Activated effector memory CD4-positive, alpha-beta T cell treated with anti-CD3 and anti-CD28 coated beads, Interleukin-2, amount 50 U/mL, for 16 hours (primary cell): ENCODE measurements at places on chromosomes 12 and 14.
A peak's percentile ranks its signal among the peaks of the same experiment; 100 is the strongest.

- DNase-seq: no peak
These were observed 27.1 kb downstream of the GALNT4 start for GRCh38 chr12:89497467-89497866.

GRCh38 chr14:104689109-104689880 is at the start of gene INF2:
INF2 (plus strand) TSS chr14:104689618; CDS start chr14:104701366, 11,748 bp downstream.
- peak; percentile 82 for DNase-seq

- no peak for DNase-seq
These were observed 637.8 kb downstream of the DIO2 start for GRCh38 chr14:79573486-79573885.

- no peak for DNase-seq
These were observed 11.3 kb downstream of the LRRC74A start for GRCh38 chr14:76837524-76837923.

GRCh38 chr12:1883513-1883912 is 34.9 kb downstream of the CACNA2D4 start:
- no peak for DNase-seq

- no peak for DNase-seq
These were observed 2.4 kb upstream of the CALCOCO1 start for GRCh38 chr12:53729644-53730043.

GRCh38 chr12:48592591-48593086 is 22.8 kb upstream of the LALBA start:
- no peak for DNase-seq

GRCh38 chr12:122790393-122791075 is 16.2 kb downstream of the CCDC62 start:
- no peak for DNase-seq

GRCh38 chr12:93857279-93857938 is 180.2 kb downstream of the CRADD start:
- DNase-seq: no peak

GRCh38 chr12:110203546-110203945 is 77.5 kb upstream of the ATP2A2 start:
- DNase-seq: no peak

DNA sequence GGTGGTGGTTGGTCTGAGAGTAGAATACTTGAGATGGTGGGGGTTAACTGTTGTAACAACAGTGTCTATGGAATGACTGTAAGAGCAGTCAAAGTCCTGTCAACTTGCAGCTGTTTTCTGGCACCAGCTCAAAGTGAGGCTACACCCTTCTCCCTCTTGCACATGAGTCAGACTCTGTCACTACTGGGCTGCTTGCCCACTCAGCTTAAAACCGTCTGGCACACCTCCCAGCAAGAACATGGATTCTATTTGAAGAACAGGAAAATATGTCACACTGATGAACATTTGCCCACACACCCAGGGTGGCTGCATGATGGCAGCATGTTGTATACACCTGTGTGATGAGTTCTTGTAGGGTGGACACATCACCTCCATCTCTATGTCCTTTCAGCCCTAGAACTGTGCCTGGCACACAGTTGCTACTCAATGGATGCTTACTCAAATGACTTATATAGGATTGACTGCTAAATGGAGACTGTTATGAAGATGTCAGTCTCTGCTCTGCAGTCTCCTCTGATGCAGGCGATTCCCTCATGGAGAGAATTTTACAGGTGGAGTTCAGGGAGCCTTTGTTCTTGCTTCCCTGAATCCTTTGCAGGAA is 19.3 kb upstream of the SERPINA6 start:
- peak; percentile 70 for DNase-seq

DNA sequence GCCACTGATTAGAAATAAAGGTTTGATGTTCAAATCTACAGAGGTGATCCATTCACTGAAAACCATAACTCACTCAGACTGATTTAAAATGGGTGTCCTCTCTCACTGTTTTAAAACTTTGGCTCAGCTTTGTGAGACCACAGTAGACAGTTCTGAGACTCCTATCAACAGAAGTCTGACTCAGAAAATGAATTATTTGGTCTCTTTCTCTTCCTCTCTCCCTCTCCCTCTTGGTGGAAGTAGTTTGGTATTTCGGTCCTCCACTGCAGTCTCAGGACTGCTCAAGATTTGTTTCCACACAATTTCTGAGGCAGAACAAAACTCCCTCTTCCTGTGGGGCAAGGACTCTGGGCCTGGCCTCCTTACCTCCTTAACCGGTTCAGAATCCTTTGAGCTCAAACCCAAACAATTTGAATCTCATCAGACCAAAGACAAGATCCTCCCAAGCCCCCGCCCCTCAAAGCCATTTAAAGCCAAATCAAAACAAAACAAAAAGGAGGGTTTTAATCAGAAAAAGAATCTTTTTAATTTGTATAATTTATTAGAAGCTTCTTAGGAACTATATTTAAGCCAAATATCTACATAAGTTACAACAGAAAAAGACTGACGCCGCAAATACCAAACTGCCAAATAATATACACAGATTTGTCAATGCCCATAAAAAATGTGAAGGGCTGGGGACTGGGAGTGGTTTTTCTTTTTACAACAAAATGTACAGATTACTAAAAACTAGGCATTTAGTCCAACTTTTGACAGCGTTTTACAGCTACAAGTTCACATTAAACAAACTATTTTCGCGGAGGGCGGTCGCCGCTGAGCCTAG is 3.9 kb downstream of the NKX2-1 start:
- DNase-seq: no peak

GRCh38 chr12:132186857-132187620 is 42.8 kb downstream of the NOC4L start:
- DNase-seq: no peak

DNA sequence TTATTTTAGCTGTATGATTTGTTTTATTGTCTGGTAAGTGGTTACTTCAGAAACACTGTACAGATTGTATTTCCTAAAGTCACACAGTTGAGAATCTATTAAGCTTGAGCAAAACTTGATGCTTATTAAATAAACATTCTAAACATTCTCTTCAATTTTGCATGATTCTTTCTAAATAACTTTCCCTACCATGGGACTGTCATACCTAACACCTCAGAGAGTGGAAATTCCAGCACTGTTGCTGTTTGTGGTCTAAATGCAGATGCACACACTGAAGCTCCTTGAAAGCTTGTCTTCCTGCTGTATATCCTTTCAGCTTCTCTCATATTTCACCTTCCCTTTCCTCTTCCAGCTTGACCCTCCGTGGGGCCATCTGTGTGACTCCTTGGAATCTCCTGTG is 392.0 kb downstream of the LRIG3 start:
- DNase-seq: no peak

DNA sequence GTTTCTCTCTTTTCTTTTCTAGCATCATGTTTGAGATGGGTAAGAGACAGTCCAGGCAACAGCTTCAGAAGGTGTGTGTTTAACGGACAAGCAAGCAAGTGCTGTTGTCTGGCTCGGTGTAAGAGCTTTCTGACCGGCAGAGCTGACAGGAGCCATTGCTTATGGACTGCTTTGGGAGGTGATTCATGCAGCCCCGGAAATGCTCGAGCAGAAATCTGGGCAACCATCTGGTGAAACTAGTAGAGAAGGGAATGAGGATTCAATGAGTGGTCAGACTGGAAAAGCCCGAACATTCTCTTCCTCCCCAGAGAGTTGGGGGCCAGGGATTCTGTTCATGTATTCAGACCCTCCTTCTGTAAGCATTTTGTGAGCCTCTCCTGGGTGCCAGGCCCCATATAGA is 24.4 kb downstream of the TUNAR start:
- no peak for DNase-seq

- no peak for DNase-seq
These were observed 20.9 kb downstream of the OAS2 start for GRCh38 chr12:112998987-112999767.

- DNase-seq: no peak
These were observed 786 bp upstream of the PFKM start for GRCh38 chr12:48118284-48118871.

DNA sequence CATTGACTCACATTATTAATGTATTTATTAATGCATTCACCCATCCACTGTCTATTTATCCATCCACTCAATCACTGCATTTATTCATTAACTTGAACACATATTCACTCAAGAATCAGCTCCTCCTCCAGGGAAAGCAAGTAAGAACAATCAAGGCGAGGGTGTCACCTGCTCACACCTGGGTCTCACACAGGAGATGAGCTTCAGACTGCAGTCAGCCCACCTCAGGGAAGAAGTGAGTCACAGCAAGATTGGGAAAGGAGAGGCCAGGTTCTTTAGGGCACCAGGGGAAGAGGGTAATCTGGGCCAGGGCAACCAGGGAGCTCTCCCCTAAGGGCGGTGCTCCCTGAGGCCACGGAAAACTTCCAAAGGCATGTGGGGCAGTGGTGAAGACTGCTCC is 367.3 kb downstream of the BCL11B start:
- no peak for DNase-seq

GRCh38 chr14:69913686-69914085 is 34.5 kb downstream of the SMOC1 start:
- no peak for DNase-seq

GRCh38 chr14:105411017-105411941 is 8.3 kb upstream of the MTA1 start:
- DNase-seq: no peak

DNA sequence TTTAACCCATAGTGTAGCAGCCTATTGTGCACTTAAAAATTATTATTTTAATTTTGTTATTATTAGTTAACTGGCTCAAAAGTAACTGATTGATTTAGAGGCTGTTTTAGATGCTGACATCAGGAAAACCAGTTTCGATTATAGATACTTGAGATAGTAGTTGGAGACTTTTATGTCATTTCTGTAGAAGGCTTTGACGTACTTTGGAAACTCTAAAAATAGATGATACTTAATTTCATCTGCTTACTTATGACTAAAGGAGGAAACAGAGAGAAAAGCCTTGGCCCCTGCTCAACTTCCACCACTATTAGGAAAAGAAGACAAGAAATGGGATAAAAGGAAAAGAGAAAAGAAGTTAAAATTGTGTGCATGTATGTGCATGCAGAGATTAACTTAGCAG is 219.3 kb upstream of the HMGA2 start:
- no peak for DNase-seq

DNA sequence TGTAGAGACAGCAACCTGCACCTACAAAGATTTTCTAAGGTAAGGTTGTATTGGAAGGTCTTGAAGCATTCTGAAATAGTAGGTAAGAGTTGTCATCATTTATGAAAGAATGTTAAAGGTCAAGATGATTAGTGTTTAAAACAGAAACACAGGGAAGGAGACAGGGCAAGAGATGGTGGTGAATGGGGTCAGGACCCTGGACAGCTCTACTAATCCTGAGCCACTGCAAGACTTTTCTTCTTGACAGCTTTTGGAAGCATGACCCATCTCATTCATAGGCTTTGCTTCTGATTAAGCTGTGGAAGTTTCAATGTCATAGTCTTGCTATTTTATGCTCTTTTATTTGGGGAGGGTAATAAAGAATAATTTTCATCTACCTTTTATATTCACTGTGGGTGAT is 75.5 kb upstream of the CAND1 start:
- DNase-seq: no peak

- no peak for DNase-seq
These were observed 981.4 kb downstream of the BCL11B start for GRCh38 chr14:98290596-98290995.

DNA sequence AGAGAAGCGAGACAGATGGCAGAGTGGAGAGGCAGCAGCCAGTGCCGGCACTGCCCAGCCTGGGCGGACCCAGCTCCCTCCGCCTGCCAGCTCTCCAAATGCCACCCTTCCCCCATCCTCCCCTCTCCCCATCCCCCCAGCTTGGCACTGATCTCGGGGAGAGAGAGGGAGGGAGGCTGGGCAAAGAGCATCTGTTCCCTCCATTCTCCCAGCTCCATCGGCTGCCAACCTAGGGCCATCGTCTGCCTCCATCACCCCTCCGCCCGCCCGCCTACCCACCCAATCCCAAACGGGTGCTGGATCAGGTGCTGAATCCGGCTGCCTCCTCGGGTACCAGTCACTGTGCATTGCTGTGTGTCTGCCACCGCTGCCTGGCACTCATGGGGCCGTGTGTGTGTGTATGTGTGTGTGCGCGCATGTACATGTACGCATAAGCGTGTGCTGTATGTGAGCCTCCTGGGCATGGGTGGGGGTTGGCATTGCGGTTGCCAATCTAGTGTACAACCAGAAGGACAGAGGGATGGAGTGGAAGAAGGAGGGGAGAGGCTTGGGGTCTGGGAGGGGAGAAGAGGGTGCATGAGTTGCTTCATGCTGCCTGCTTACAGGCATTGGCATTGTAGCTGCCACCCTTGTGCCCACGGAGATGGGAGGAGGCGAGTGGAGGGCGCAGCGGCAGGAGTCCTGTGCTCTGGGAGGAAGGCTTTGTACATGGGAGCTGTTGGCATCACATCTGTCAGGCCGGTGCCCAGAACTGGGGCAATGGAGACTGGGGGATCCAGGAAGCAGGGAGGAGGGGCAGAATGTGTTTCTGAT is 38.4 kb downstream of the ZFHX2 start:
- DNase-seq: no peak

DNA sequence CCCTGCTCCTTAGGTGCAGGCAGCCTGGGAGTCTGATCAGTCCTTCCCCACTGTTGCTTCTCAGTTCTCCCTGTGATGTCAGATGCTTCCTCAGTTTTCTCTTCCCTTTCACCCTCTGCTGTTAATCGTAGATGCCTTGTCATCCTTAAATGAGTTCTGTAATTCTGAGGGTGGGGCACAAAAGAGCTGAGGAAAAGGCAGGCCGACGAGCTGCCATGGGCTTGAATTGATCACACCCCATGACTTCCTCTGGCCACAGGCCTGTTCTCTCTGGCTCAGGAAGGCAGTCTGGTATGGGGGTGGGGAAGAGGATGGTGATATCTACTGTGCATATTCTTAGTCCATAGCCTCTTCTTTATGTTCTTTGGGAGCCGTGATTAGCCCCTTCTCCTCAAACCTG is 5.2 kb upstream of the AP1G2 start:
- peak; percentile 30 for DNase-seq

DNA sequence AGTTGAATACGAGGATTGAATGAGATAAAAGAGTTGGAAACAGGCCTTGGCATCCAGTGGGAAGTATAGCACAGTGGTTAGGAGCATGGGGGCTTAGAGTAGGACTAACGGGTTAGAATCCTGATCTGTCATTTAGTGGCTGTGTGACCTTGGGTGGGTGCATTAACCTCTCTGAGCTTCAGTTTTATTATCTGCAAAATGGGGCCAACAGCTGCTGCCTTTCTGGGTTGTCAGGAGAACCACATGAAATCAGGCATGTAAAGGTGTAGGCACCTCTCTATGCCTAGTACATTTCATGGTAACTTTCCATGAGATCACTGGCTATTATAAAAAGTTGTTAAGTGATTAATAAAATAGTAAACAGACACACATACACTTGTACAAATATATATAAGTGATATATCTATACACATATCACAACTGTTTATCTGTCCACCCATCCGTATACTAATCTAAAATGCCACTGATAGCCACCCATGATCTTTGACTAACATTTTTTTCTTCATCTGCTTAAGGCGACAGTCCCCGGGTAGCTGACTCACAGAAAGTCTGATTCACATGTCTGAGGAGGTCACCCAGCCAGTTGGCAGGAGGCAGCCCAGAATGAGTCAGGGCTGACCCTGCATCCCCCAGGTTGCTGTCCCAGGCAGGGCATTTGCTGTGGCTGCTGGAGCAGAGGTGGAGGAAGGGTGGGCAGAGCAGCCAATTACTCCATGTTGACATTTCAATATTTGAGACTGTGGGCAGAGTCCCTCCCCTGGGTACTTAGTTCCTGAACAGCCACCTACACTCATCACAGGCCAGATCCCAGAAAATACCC is 125.6 kb upstream of the NOS1 start:
- no peak for DNase-seq

- no peak for DNase-seq
These were observed 8.2 kb downstream of the FBXO34 start for GRCh38 chr14:55279384-55279783.

- no peak for DNase-seq
These were observed 20.3 kb upstream of the DRAM1 start for GRCh38 chr12:101857043-101857558.
